Mesothelial cell of epicardium (in vitro differentiated cells): ENCODE measurements at places on chromosomes 13 and 19. TPM values are rescaled to one million over a fixed set of nuclear protein-coding genes. Genes with fewer than 3 reads are reported as not detected.

- H3K27me3 ChIP-seq = no peaks in the 10 kb centered on the region
- no peak for DNase-seq
- peaks cover 24% of the 10 kb centered on the region for H3K4me1 ChIP-seq
- H3K27ac ChIP-seq = peak overlapping the region; percentile 86
Measured at GRCh38 chr19:35715981-35716800, 1.6 kb upstream of the KMT2B start.

- peaks cover 4% of the 10 kb centered on the region for H3K4me1 ChIP-seq
- no peak overlapping the region for H3K27ac ChIP-seq
- H3K27me3 ChIP-seq = no peaks in the 10 kb centered on the region
- no peak overlapping the region for H3K4me3 ChIP-seq
- DNase-seq = no peak
- H3K36me3 ChIP-seq = peaks cover 9% of the 10 kb centered on the region
Measured at GRCh38 chr13:68110178-68110768, 880.1 kb upstream of the PCDH9 start.

Gene ETFB
- total RNA-seq = 59.5 to 60.1 TPM (median 60.0 TPM) in 3 replicates

DNA sequence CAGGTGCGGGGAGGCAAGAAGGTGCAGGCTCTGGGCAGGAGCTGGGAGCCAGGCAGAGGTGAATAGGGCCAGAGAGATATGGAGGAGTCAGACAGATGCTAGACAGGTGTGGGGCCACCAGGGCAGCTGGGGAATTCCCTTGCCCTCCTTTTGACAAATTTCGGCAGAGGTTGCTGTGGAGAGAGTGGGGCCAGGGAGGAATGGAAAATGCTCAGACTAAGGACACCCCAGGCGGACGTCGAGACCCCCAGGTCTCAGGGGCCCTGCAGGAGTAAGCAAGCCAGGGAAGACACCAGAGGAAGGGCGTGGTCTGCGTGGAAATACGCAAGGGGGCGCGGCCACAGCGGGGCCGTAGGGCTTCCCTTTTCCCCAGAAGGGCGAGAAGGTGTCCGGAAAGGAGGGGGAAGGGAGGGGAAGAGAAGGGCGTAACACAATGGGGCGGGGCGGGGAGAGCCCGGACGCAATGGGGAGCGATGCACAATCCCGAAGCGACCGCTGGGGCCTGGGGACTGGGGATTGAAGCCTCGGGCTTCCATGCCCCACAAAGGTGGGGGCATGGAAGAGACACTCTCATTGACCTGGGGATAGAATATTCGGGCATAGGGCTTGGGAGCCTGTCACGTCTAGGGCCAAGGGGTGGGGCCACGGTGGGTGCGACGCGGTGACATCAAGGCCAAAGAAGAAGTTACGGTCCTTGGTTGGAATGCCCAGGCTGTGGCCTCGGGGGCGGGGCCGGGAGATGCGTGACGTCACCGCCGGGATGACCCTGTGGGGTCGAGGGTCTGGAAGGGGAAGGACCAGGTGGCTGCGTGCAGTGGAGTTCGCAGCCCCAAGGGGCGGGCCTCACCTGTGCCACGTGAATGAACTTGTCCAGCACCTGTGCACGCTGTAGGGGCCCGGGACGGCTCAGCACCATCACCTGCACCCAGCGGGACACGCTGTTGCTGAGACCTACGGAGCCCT, 8.2 kb downstream of the RASGRP4 start:
- H3K4me3 ChIP-seq = peak overlapping the region; percentile 70
- no peak for DNase-seq
- no peak overlapping the region for H3K27ac ChIP-seq
- peaks cover 33% of the 10 kb centered on the region for H3K27me3 ChIP-seq
- peaks cover 12% of the 10 kb centered on the region for H3K4me1 ChIP-seq

GRCh38 chr19:6738787-6739389, 592 bp upstream of the TRIP10 start:
- no peak for DNase-seq
- no peaks in the 10 kb centered on the region for H3K27me3 ChIP-seq
- H3K27ac ChIP-seq = peak overlapping the region; percentile 98
- H3K36me3 ChIP-seq = peaks cover 6% of the 10 kb centered on the region

Gene ZNF208
- not detected in 3 replicates for total RNA-seq

GRCh38 chr19:40314656-40315055, 29.5 kb upstream of the AKT2 start:
- no peaks in the 10 kb centered on the region for H3K4me1 ChIP-seq
- H3K36me3 ChIP-seq = peaks cover 12% of the 10 kb centered on the region
- H3K27me3 ChIP-seq = no peaks in the 10 kb centered on the region
- H3K27ac ChIP-seq = no peak overlapping the region
- DNase-seq = no peak

GRCh38 chr19:13670846-13671245, 93.5 kb upstream of the MRI1 start:
- peaks cover 15% of the 10 kb centered on the region for H3K27me3 ChIP-seq
- H3K36me3 ChIP-seq = no peaks in the 10 kb centered on the region
- H3K4me3 ChIP-seq = no peak overlapping the region
- H3K27ac ChIP-seq = no peak overlapping the region

DNA sequence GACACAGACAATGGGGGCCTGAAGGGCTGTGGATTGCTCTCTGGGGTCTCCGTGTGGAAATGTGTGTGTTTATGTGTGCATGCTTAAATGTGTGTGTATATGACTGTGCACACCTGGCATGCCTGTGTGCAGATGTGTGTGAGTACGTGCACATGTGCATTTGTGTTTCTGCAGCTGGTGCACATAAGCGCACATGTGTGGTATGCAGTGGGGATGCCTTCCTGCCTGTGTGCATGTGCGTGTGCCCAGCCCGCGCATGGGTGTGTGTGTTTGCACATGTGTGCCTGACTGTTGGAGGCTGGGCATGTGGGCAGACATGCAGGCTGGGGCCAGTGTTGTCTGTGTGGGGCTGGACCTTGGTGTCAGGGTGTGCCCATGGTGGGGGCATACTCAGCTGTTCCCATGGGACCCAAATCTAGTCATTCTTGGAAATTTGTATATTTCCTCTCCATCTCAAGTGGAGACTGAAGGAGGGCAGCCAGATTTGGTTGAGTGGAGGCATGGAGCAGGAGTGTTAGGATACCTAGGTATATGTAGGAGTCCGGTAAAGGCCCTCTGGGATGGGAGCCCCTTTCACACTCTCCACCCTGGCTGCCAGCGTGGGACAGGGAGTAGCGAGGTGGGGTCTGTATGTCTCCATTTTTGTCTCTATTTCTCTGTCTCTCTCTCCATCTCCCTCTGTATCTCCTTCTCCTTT, 49.9 kb downstream of the CELF5 start:
- H3K36me3 ChIP-seq = no peaks in the 10 kb centered on the region
- peaks cover 4% of the 10 kb centered on the region for H3K4me1 ChIP-seq
- no peak for DNase-seq
- peaks cover 90% of the 10 kb centered on the region for H3K27me3 ChIP-seq

GRCh38 chr19:34432797-34433196, 4.6 kb downstream of the UBA2 start:
- peaks cover 26% of the 10 kb centered on the region for H3K4me1 ChIP-seq
- H3K36me3 ChIP-seq = peaks cover 24% of the 10 kb centered on the region
- no peak overlapping the region for H3K4me3 ChIP-seq
- peak overlapping the region; percentile 66 for H3K27ac ChIP-seq
- no peak for DNase-seq

Gene DCAF15
- total RNA-seq = 54.4 to 56.6 TPM (median 55.7 TPM) in 3 replicates

Gene CCDC8
- 50.3 to 51.7 TPM (median 50.7 TPM) in 3 replicates for total RNA-seq

Gene OR7C1
- total RNA-seq = not detected in 3 replicates

DNA sequence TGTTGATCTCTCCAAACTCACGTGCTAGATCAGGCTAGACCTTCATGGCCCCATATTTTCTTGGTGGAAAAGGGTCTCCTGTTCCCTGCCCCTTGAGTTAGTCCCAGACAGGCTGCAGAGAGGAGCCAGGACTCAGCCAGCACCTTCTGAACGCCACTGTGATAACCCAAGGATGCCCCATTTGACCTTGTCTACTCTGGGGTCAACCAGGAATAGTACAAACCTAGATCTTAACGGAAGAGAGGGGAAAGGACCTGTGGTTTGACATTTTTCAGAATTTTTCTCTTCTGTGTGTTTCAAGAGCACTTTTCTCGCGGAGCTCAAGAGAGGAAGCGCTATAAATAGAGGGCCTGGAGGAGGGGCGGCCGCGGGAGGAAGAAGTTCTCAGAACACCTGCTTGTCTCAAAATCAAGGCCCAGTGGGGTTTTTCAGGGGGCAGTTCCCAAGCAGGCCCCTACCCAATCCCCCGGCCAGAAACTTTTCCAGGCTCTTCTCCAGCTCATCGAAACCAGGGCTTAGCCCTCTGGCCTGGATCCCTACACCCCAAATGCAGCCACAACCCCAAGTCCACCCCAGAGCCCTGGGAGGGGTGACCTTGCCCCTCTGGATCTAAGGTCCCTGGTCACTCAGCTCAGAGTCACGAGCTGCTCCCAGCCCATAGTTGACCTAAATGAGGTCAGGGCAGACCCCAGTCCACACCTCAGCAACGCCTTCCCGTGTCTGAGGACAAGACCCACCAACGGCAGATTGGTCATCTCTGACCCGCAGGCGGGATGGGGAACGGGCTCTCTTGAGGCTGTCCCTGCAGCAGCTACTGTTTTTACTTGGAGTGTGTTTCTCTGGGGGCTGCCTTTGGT, 75.6 kb upstream of the TM9SF2 start:
- no peaks in the 10 kb centered on the region for H3K4me1 ChIP-seq
- no peak overlapping the region for H3K4me3 ChIP-seq
- H3K27ac ChIP-seq = no peak overlapping the region
- DNase-seq = no peak
- peaks cover 20% of the 10 kb centered on the region for H3K27me3 ChIP-seq
- H3K36me3 ChIP-seq = no peaks in the 10 kb centered on the region

DNA sequence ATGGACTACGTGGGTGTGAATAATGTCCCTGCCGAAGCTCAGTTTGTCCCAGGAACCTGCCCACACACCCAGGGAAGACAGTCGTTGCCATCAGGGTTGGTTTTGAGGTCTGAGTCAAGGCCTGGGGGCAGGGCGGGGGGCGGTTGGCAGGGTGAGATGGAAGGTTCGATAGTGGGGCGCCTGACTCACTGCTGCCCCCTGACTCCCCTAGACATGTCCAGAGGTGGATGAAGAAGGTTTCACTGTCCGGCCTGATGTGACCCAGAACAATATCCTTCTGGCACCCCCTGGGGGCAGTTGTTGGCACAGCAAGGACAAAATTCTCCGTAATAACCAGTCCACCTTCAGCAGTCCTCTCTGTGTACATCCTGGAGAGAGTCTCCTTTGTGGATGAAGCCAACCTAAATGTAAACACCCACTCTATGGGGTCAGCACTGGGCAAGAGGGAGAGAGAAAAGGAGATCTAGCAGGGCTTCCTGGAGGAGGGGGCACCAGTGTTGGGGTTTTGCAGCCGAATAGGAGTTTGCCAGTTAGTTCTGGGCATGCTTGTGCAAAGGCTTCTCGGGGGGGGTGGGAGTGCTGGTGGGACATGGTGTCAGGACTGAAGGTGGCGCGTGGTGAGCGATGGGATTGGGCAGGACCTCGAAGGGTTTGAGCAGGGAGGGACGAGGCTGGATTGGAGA, 19.6 kb upstream of the B3GNT3 start:
- no peaks in the 10 kb centered on the region for H3K36me3 ChIP-seq
- H3K4me1 ChIP-seq = peaks cover 5% of the 10 kb centered on the region
- peak; percentile 64 for DNase-seq
- H3K27ac ChIP-seq = no peak overlapping the region
- peaks cover 31% of the 10 kb centered on the region for H3K27me3 ChIP-seq

Gene ZSCAN4
- not detected in 3 replicates for total RNA-seq

DNA sequence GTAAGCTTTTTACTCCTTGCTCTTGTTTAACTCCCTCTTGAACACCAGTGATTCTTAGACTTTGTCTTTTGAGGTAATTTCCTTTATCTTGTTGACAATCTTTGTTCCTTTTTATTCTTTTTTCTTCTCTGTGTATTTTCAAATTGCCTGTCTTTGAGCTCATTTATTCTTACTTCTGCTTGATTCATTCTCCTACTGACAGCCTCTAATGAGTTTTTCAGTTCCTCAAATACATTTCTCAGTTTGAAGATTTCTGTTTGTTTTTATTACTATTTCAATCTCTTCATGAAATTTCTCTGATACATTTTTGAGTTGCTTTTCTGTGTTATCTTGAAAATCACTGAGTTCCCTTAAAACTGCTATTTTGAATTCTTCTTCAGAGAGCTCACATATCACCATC, 154.1 kb downstream of the ATP8A2 start:
- H3K36me3 ChIP-seq = peaks cover 34% of the 10 kb centered on the region
- no peak overlapping the region for H3K4me3 ChIP-seq
- no peaks in the 10 kb centered on the region for H3K4me1 ChIP-seq
- no peak overlapping the region for H3K27ac ChIP-seq

GRCh38 chr13:72875233-72875632, 93.3 kb downstream of the PIBF1 start:
- DNase-seq = no peak
- H3K27me3 ChIP-seq = no peaks in the 10 kb centered on the region
- peaks cover 64% of the 10 kb centered on the region for H3K36me3 ChIP-seq
- H3K4me1 ChIP-seq = no peaks in the 10 kb centered on the region
- no peak overlapping the region for H3K4me3 ChIP-seq
